ENCODE measurements at places on chromosomes 5 and 9.

DNA sequence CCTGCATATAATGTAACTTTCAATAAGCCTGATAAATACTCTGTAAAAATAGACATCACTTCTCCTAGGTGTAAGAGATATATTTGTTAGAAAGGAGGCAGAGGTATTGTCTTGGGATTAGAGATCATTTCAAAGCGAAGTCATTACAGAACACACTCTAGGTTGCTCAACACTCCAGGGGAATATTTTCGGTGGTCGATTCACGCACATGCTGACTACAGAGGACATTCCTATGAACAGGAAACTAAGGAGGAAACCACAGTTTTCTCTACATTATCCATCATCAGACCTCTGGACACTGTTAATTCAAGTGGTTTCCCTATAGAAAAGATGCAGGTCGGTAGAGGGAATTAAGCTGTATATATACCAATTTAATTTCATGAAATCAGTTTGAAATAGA is 370.0 kb downstream of the NDUFS4 start:
- H3K4me1 ChIP-seq, result no peaks in the 10 kb centered on the region
- no peaks in the 10 kb centered on the region for H3K27me3 ChIP-seq
- no peak overlapping the region for H3K4me3 ChIP-seq

- H3K4me1 ChIP-seq, result no peaks in the 10 kb centered on the region
- H3K27me3 ChIP-seq, result no peaks in the 10 kb centered on the region
- no peak overlapping the region for H3K27ac ChIP-seq
- H3K4me3 ChIP-seq, result no peak overlapping the region
- DNase-seq, result no peak
- no peaks in the 10 kb centered on the region for H3K36me3 ChIP-seq
Observed at GRCh38 chr9:93710370-93710723, 134.0 kb downstream of the PHF2 start.

GRCh38 chr5:31172881-31173280 is 20.6 kb upstream of the CDH6 start:
- H3K36me3 ChIP-seq, result no peaks in the 10 kb centered on the region
- H3K4me3 ChIP-seq, result no peak overlapping the region
- no peak for DNase-seq
- peaks cover 6% of the 10 kb centered on the region for H3K4me1 ChIP-seq

DNA sequence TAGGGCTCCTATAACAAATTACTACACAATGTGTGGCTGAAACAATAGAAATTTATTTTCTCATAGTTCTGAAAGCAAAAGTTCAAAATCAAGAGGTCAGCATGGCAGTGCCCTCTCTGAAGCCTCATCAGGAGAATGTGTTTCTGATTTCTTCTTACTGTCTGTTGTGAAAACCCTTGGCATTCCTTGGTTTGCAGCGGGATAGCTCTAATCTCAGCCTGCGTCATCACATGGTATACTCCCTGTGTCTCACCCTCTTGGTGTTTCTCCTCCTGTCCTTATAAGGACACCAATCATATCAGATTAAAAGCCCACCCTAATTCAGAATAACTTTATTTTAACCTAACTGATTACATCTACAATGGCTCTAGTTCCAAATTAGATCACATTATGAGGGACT is 87.5 kb upstream of the CDH9 start:
- peaks cover 8% of the 10 kb centered on the region for H3K4me1 ChIP-seq
- H3K27ac ChIP-seq, result no peak overlapping the region
- H3K36me3 ChIP-seq, result no peaks in the 10 kb centered on the region
- H3K27me3 ChIP-seq, result no peaks in the 10 kb centered on the region

- H3K4me3 ChIP-seq, result no peak overlapping the region
- no peaks in the 10 kb centered on the region for H3K4me1 ChIP-seq
- DNase-seq, result no peak
- no peaks in the 10 kb centered on the region for H3K36me3 ChIP-seq
- H3K27ac ChIP-seq, result no peak overlapping the region
Observed at GRCh38 chr5:45847877-45848276, 151.7 kb upstream of the HCN1 start.

- H3K36me3 ChIP-seq, result no peaks in the 10 kb centered on the region
- H3K27ac ChIP-seq, result no peak overlapping the region
- DNase-seq, result no peak
- no peak overlapping the region for H3K4me3 ChIP-seq
- H3K4me1 ChIP-seq, result no peaks in the 10 kb centered on the region
- peaks cover 43% of the 10 kb centered on the region for H3K27me3 ChIP-seq
Observed at GRCh38 chr9:129733632-129733953, 19.2 kb downstream of the PTGES start.

GRCh38 chr9:136157477-136158265 is 39.0 kb upstream of the TMEM250 start:
- H3K4me1 ChIP-seq, result peaks cover 2% of the 10 kb centered on the region
- no peak overlapping the region for H3K4me3 ChIP-seq
- H3K27me3 ChIP-seq, result peaks cover 58% of the 10 kb centered on the region
- H3K36me3 ChIP-seq, result no peaks in the 10 kb centered on the region

GRCh38 chr5:21164425-21164824 is 1176.4 kb upstream of the CDH18 start:
- no peaks in the 10 kb centered on the region for H3K27me3 ChIP-seq
- no peak overlapping the region for H3K4me3 ChIP-seq
- no peaks in the 10 kb centered on the region for H3K36me3 ChIP-seq

GRCh38 chr5:116859666-116860320 is 285.2 kb upstream of the SEMA6A start:
- no peaks in the 10 kb centered on the region for H3K36me3 ChIP-seq
- H3K4me1 ChIP-seq, result peaks cover 59% of the 10 kb centered on the region
- H3K27me3 ChIP-seq, result no peaks in the 10 kb centered on the region
- peak; percentile 50 for DNase-seq
- peak overlapping the region; percentile 99 for H3K27ac ChIP-seq
- no peak overlapping the region for H3K4me3 ChIP-seq

GRCh38 chr9:26983340-26983739 is 22.1 kb downstream of the LRRC19 start:
- H3K36me3 ChIP-seq, result no peaks in the 10 kb centered on the region
- no peak overlapping the region for H3K4me3 ChIP-seq
- H3K27ac ChIP-seq, result no peak overlapping the region
- H3K27me3 ChIP-seq, result no peaks in the 10 kb centered on the region

- DNase-seq, result no peak
- H3K4me3 ChIP-seq, result no peak overlapping the region
- 0 out of 2 replicates have a peak, but pooled peaks cover 7% of the 10 kb centered on the region for H3K27me3 ChIP-seq
- no peak overlapping the region for H3K27ac ChIP-seq
Observed at GRCh38 chr9:89527084-89527483, 29.2 kb upstream of the SEMA4D start.

GRCh38 chr9:101702257-101702656 is 36.2 kb downstream of the GRIN3A start:
- DNase-seq, result no peak
- H3K27me3 ChIP-seq, result no peaks in the 10 kb centered on the region
- no peaks in the 10 kb centered on the region for H3K36me3 ChIP-seq
- H3K27ac ChIP-seq, result no peak overlapping the region

GRCh38 chr9:69535286-69535832 is 136.8 kb downstream of the APBA1 start:
- no peaks in the 10 kb centered on the region for H3K36me3 ChIP-seq
- no peaks in the 10 kb centered on the region for H3K4me1 ChIP-seq
- DNase-seq, result no peak
- H3K27me3 ChIP-seq, result no peaks in the 10 kb centered on the region

- H3K27ac ChIP-seq, result no peak overlapping the region
- peaks cover 11% of the 10 kb centered on the region for H3K36me3 ChIP-seq
- DNase-seq, result no peak
- no peaks in the 10 kb centered on the region for H3K27me3 ChIP-seq
- no peaks in the 10 kb centered on the region for H3K4me1 ChIP-seq
Observed at GRCh38 chr9:97906236-97906831, 16.0 kb downstream of the TRMO start.

- H3K27ac ChIP-seq, result no peak overlapping the region
- no peak overlapping the region for H3K4me3 ChIP-seq
- peaks cover 12% of the 10 kb centered on the region for H3K4me1 ChIP-seq
Observed at GRCh38 chr9:88571419-88571818, 36.4 kb downstream of the NXNL2 start.

- no peak overlapping the region for H3K27ac ChIP-seq
- DNase-seq, result no peak
- H3K36me3 ChIP-seq, result no peaks in the 10 kb centered on the region
- no peak overlapping the region for H3K4me3 ChIP-seq
Observed at GRCh38 chr9:117697046-117697445, 7.2 kb upstream of the TLR4 start.

DNA sequence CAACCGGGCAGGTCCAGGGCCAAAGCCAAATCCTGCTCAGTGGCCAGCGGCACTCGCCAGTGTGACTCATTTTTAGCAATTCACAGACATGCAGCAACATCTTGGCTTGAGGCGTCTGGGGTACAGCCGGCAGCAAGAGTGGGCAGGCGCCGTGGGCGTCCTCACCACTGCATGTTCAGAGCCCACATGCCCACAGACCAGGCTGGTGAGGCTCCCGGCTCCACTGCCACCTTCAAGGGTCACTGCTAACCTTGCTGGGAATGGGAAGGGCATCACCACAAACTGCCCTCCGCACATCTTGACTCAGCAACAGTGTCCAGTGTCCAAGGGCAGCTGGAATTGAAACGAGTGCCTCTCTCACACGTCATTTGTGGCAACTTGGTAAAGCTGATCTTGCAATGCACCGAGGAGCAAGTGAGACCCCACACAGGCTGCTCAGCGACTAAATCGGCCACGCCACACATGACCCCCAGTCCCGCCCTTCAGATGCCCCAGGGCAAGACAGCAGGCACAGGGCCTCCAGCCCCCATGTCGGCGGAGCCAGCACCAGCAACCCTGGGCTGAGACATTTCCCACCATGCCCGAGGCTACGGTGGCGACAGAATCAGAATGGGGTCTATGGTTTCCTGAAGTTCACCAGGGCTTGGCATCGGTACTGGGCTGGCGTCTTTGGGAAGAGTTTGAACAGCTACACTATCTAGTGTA is 140.3 kb downstream of the ROR2 start:
- no peak overlapping the region for H3K27ac ChIP-seq
- no peaks in the 10 kb centered on the region for H3K36me3 ChIP-seq
- H3K4me3 ChIP-seq, result no peak overlapping the region
- H3K4me1 ChIP-seq, result no peaks in the 10 kb centered on the region

DNA sequence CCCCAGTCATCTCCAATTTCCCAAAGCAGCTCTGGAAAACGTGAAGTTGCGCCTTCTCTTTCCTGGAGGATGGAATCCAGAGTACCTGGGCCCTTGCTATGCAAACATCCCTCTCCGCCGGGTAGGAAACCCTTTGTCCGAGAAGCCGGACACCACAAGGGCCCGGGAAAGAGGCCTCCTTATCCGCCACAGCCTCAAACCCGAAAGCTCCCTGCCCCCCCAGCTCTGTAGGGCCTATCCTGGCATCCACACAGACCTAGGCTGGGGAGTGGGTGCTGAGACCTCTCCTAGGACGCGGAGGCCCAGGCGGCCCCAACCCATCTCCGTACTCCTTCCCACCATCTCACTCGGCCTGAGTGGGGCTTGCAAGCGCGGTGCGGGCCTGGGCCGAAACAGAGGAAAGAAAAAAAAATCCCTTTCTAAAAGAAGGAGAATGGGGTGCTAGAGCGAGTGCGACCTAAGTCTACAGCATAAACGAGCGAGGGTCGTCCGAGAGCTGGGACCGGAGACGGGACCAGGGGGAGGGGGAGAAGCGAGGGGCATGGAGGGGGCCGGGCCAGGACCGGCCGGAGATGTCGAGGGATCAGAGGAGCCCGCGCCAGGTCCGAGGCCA is 624 bp downstream of the FBXW11 start:
- DNase-seq, result peak; percentile 55
- H3K4me1 ChIP-seq, result peaks cover 6% of the 10 kb centered on the region
- H3K27ac ChIP-seq, result peak overlapping the region; percentile 91
- no peaks in the 10 kb centered on the region for H3K27me3 ChIP-seq
- no peaks in the 10 kb centered on the region for H3K36me3 ChIP-seq

Measured in SJCRH30 (cell line).